CD8-positive, alpha-beta T cell (primary cell): ENCODE measurements at places on chromosomes 16 and 17. TPM values are rescaled to one million over a fixed set of nuclear protein-coding genes. Genes with fewer than 3 reads are reported as not detected.

GRCh38 chr16:73891129-73891542, 405.5 kb upstream of the PSMD7 start:
- no peak for DNase-seq

DNA sequence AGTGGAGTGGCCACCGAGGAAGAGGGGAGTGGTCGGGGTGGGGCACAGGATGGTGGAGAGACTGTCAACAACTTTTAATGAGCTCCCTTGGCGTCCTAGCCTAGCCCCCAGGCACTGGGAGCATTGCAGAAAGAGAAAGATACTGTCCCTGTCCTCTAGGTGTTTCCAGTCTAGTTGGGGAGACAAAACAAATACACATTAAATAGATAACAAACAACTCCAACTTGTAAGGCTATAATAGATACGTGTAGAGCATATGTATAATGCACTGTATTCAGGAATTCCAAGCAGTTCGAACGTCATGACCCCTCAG, 435 bp upstream of the UBE2O start:
- DNase-seq: no peak

Gene NLK
- 7.6 TPM for total RNA-seq

Gene KCNH6
- not detected for total RNA-seq

GRCh38 chr16:18788828-18789514, 1.2 kb downstream of the RPS15A start:
- no peak for DNase-seq

GRCh38 chr16:84780544-84781376, 39.0 kb upstream of the CRISPLD2 start:
- DNase-seq: no peak

Gene CD79B
- 3.2 TPM for total RNA-seq

Gene GRAPL
- total RNA-seq: 15.7 TPM
